ENCODE measurements at places on chromosomes 12 and 14.

DNA sequence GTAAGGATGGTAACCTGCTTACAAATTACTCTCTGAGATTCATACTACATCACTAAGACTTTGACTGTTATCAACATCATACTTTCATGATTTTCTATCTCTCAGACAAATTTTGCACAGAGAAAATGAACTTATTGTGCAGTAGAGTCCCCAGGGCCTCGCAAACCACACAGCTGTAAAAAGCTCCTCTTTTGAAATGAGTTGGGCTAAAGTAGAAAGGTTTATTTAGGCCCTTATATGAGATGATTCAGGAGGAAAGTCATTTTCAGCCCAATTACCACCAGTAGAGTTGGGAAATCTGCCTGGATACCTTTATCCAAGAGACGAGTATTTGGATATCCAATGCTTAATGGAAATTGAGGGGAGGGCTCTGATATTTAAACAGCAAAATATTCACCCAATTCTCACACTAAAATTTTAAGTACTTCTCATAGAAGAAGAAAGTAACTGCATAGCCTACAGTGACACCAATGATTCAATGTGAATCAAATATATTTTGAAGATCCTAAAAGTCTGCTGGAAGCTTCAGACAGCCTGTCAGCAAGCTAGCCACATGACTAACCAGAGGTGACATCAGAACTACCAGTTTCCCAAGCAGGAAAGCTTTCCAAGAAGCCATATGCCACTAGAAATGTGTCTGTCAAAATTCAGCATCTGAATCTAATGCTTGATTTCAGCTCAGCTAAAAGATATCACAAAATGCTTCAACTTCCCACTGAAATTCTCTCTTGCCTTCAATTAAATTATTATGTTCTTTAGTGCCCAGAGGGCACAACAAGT, 190.1 kb upstream of the SYT1 start:
- no peak overlapping the region for H3K4me3 ChIP-seq
- no peak overlapping the region for H3K27ac ChIP-seq
- H3K27me3 ChIP-seq, result no peaks in the 10 kb centered on the region
- H3K36me3 ChIP-seq, result no peaks in the 10 kb centered on the region

DNA sequence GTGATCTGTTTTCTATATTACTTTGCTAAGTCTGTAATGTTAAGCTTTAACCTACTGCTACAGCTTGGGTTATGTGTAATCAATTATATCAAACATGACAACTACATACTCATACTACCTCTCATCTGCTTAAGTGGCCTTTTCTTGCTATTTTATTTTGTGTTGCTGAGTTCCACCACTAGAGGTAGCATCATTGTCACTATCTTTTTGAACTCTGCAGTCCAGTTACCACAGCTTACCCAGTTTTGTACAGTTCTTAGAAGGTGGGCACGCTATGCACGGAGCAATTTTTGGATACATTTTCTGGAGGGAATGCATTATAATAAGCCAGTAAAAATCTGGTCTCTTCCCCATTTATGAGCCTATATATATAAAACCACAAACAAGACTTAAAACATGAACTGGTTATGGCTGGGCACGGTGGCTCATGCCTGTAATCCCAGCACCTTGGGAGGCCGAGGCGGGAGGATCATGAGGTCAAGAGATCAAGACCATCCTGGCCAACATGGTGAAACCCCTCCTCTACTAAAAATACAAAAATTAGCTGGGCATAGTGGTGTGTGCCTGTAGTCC, 48.5 kb downstream of the SAV1 start:
- H3K36me3 ChIP-seq, result no peaks in the 10 kb centered on the region
- DNase-seq, result no peak
- H3K27ac ChIP-seq, result no peak overlapping the region

GRCh38 chr12:13947276-13947946, 34.0 kb downstream of the GRIN2B start:
- no peak overlapping the region for H3K4me3 ChIP-seq
- no peaks in the 10 kb centered on the region for H3K4me1 ChIP-seq
- H3K27me3 ChIP-seq, result no peaks in the 10 kb centered on the region
- no peaks in the 10 kb centered on the region for H3K36me3 ChIP-seq
- no peak overlapping the region for H3K27ac ChIP-seq

GRCh38 chr12:98485792-98486340, 29.5 kb upstream of the TMPO start:
- H3K4me1 ChIP-seq, result no peaks in the 10 kb centered on the region
- no peak overlapping the region for H3K27ac ChIP-seq
- DNase-seq, result no peak
- H3K27me3 ChIP-seq, result no peaks in the 10 kb centered on the region
- no peak overlapping the region for H3K4me3 ChIP-seq
